ENCODE measurements at places on chromosomes 4 and X.

DNA sequence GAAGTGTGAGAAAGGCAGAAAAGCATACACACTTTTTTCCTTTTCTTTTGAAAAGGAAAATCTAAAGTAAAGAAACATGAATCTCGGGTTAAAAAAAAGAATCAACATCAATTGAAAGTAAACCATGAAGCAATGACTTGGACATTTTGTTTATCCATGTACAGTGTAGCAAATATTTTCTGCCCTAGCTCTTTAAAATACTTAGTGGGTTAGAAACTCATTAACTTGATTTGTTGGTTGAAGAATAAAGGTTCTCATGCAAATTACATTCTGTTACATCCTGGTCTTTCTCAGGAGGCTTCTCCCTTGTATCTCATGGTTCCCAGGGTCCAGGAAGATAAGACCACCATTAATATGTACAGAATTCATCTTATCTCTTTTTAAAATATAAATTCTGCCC is 9.0 kb upstream of the MEPE start:
- DNase-seq, result no peak

GRCh38 chr4:73181231-73181630 is 77.4 kb downstream of the ANKRD17 start:
- DNase-seq, result no peak

GRCh38 chr4:18389115-18389514 is 367.6 kb upstream of the LCORL start:
- DNase-seq, result no peak

DNA sequence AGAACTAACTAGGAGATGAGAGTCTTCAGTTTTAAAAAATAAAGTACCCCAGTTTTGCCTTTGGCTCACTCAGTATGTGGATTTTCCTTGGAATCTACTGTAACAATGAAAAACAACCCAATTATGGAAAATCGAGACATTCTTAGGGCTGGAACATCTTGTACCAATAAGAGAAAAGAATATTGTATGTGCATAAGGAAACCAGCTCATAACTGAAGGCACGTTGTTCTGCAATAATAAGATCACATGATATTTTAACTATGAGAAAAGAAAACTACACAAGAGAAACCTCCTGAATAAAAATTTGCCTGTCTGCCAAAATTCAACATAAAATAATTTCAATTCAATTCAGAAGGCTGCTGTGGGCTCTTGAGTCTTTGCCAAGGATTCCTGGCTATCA is 261.8 kb upstream of the EDNRA start:
- no peak for DNase-seq

DNA sequence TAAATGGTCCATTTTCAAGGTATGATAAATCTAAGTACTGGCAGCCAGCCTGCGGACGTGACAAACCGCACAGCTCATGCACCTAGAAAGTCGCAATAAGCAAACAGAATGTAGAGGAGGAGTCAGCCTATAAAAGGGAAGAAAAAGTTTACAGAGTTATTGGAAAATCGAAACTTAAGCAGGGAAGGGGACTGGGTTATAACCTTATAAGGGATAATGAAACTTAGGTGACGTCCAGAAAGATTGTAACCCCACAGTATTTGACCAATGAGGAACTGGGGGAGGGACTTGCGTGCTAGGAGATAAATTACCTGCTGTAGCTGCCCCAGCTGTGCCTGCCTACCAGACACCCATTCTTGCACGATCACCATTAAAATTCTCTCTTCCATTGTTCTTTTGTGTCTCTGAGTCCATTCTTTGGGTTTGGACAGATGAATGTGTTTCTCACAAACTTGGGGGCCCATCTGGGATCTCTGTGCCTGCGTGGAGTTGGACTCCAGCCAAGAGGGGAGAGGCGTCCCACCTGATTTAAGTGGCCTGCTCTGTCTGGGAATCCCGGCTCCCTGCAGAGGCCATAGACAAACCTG is 61.0 kb downstream of the ZCCHC12 start:
- no peak for DNase-seq
